ENCODE measurements at places on chromosomes 12 and 14.

GRCh38 chr12:126811391-126811790 is 1455.6 kb upstream of the TMEM132C start:
- DNase-seq, result no peak

- DNase-seq, result no peak
Measured at GRCh38 chr12:65199604-65200003, 30.2 kb downstream of the LEMD3 start.

- DNase-seq, result no peak
Measured at GRCh38 chr14:101056446-101056845, 152.9 kb upstream of the RTL1 start.

GRCh38 chr14:92969430-92969829 is 46.5 kb downstream of the CHGA start:
- DNase-seq, result no peak

DNA sequence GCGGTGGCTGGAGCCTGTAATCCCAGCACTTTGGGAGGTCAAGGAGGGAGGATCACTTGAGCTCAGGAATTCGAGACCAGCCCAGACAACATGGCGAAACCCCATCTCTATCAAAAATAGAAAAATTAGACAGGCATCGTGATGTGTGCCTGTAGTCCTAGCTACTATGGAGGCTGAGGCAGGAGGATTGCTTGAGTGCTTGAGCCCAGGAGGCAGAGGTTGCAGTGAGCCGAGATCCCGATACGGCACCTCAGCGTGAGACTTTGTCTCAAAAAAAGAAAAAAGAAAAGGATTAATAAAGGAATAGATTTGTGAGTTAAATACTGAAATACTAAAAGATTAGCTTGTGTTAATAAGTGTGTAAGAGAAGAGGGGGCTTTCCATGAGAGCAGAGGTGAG is 29.4 kb downstream of the RPGRIP1 start:
- no peak for DNase-seq

DNA sequence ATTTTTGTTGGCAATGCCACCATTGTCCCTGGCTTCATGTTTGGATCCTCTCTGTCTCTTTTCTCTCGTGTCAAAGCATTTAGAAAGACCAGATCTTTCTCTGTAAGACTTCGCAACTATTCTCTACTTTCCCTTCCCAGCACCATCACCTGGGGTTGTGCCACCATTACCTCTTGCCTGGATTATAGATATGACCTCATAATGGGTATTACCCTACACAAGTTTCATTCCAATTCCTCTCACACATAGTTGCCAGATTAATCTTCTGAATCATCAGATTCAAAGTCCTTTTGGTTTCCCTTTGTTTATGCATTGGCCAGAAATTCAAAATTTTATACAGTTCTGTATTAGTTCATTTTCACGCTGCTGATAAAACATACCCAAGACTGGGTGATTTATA is 27.2 kb upstream of the DHRS2 start:
- DNase-seq, result no peak

GRCh38 chr12:107320033-107320928 is 226.9 kb upstream of the CRY1 start:
- no peak for DNase-seq

- DNase-seq, result no peak
Measured at GRCh38 chr14:21917699-21918436, 244.2 kb upstream of the OR4E1 start.

DNA sequence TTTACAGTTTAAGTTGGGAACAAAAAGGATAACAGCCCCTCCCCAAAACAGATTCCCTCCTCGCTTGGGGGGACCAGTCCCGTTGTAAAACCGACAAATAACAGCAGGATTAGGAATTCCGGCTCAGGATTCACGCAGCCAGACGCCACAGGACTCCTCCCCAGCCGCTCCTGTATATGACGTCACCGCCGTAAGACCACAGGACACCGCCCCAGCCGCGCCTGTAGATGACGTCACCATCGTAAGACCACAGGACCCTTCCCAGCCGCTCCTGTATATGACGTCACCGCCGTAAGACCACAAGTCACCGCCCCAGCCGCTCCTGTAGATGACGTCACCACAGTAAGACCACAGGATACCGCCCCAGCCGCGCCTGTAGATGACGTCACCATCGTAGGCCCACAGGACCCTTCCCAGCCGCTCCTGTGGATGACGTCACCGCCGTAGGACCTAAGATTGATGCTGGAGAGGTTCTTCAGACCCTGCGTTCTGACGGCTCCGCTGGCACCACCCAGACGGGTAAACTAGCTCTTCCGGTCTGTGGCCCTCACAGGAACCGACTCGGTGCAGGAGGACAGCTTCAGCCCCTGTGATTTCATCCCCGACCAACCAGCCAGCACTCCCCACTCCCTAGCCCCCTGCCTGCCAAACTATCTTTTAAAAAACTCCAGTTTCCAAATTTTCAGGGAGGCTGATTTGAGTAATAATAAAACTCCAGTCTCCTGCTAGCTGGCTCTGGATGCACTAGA is 43.9 kb upstream of the FBRSL1 start:
- DNase-seq, result peak; percentile 5

GRCh38 chr14:68527329-68527851 is 265.5 kb downstream of the ZFP36L1 start:
- DNase-seq, result no peak

DNA sequence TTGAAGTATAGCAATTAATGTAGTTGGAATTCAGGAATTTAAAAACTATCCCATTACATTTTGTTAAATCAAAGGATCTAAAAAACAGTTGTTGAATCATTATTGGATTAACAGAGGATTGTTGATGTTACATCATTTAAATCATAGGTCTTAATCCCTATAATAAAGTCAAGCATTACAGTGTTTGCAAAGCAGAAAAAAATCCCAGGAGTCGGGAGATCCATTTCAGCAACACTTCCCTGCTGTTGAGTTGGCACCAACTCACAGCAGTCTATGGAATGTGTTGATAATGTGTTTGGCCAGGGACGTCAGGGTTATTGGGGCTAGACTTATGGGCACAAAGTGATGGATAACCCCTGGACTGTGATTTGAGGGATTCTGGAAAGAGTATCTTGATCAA is 99.1 kb upstream of the TMTC1 start:
- DNase-seq, result no peak

DNA sequence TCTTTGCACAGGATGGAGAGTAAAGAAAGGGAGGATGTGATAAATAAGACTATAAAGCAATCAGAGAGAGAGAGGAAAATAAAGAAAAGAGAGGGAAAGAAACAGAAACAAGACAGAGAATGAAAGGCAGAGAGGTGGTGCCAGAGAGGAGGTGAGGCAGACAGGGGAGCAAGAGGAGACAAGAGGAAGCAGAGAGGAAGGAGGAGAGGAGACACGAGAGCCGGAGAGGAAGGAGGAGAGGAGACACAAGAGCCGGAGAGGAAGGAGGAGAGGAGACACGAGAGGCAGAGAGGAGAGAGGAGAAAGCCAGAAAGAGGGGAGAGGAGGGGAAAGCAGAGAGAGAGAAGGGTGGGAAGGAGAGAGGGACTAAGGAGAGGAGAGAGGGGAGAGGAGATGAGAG is 125.2 kb downstream of the PAPOLA start:
- no peak for DNase-seq

GRCh38 chr14:68546839-68547238 is 246.0 kb downstream of the ZFP36L1 start:
- DNase-seq, result peak; percentile 83

- DNase-seq, result peak; percentile 15
Measured at GRCh38 chr12:112599871-112600270, 181.1 kb downstream of the PTPN11 start.

GRCh38 chr14:71328183-71328582 is 420.9 kb downstream of the PCNX1 start:
- DNase-seq, result no peak

GRCh38 chr14:32564596-32564995 is 235.5 kb downstream of the AKAP6 start:
- peak; percentile 44 for DNase-seq

GRCh38 chr12:52832451-52832850 is 1.7 kb downstream of the KRT79 start:
- no peak for DNase-seq

GRCh38 chr12:100239589-100239988 is 27.3 kb downstream of the DEPDC4 start:
- no peak for DNase-seq

DNA sequence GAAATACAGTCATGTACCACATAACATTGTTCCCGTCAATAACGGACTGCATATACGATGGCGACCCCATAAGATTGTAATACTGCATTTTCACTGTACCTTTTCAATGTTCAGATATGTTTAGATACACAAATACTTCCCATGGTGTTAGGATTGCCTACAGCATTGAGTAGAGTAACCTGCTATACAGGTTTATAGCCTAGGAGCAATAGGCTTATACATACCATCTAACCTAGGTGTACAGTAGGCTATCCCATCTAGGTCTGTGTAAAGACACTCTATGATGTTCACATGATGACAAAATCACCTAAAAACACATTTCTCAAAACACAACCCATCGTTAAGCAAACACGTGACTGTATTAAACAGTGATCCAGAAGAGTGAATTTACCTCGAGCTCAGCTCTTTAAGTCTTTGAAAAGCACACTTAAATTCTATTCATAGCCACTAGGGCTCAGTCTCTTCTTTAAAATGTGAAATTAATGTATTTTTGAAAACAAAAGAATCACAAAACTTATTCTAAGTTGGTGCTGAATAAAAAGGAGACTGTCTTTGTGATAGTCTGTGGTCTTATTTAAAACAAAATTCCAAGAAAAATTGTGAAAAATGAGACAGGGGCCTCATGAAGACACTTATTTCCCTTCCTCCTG is 239.1 kb upstream of the ARID2 start:
- no peak for DNase-seq

- peak; percentile 87 for DNase-seq
Measured at GRCh38 chr12:12899530-12900380, 8.4 kb downstream of the GPRC5A start.

- no peak for DNase-seq
Measured at GRCh38 chr14:89455412-89455811, 38.4 kb upstream of the FOXN3 start.

Data from GM04503 (cell line).